BE2C (cell line): ENCODE measurements at places on chromosomes 5 and 9.

DNA sequence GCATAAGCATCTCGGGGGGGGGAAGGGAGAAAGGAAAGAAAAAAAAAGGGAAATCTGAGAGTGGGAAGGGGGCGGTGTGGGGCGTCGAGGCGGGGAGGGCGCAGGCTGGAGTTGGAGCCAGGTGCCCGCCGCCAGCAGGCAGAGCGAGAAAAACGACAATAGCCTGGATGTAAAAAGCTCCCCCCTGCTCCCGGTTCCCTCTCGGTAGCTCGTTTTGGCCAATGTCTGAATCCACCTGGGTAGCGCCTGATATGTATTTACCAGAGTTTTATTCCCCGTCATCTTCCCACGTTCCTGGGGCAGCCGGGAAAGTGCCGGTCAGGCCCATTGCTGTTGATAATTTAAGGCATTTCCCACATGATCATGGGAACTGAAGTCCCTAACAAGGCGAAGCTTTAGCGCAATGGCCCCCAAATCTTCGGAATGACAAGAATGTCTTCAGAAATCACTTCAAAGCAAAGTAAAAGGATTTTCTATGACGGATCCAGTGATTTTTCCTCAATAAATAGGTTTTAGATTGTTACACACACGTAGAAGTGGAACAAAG is 3.0 kb upstream of the OTP start:
- no peak for DNase-seq

- DNase-seq: no peak
Observed at GRCh38 chr9:6123416-6123815, 92.2 kb upstream of the IL33 start.

DNA sequence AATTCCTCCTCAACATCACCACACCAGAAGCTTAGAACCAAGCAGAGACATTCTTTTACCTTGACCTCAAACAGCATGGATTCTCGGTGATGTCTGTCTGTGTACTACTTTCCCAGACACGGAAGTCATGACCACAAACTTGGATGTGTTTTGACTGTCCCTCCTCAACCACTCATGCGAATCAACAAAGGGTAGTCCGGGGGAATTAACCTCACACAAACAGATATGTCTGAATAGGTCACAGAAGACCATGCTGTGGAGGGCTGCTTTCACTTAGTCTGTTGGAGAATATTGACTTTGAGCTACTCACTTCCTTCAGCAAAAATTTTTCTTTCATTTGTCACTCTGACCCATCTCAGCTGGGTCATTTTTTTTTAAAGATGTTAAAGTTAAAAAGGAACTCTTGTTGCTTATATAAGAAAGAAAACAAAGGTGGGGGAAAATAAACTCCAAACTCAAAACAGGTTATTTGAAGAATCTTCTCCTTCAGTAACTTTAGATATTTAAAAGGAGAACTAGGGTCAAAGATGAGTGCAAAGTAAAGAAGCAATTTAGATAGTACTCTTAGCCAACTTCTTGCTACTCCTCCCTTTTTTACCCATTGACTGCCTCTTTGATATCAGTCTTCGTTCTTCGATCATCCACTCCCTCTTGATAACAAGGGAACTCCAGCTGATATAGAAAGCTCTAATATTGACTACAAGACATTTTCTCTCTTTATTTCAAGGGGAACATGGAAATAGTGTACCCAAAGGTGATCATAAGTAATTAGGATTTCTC is 343.4 kb upstream of the CDH6 start:
- DNase-seq: no peak

- no peak for DNase-seq
Observed at GRCh38 chr9:106478312-106478711, 384.7 kb upstream of the ZNF462 start.

DNA sequence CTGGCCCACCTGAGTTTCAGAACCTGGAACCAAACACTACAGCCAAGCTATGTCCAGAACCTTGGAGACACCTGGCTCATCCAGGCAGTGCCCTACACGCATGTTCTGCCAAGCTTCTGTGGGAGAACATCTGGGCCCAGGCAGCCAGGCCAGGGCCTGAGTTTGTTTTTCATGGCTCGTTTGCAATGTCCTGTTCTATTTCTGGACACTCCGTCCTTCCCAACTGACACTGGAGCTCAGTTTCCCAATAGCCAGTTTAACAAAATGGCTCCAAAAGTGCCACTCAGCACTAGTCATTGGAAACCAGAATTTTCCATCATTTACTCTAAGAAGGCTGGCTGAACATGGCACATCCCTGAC is 38.6 kb downstream of the SH3RF2 start:
- DNase-seq: no peak

DNA sequence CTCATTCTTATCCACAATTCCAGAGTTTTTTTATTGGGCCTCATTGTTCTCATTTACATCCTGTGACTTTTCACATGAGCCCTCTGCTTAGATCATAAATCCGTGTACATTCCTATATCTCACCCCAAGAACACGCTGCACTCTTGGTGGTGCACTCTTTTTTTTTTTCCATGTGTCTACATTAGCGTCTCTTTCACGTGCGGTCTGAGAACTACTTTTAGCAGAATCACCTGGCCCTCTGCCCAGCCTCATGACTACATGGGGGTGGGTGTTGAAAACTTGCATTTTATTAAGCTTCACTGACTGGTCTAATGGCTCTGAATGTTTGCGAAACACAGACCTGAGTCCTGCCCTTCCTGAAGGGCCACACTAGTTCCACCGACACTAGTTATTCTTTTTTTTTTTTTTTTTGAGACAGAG is 18.6 kb downstream of the C9orf57 start:
- no peak for DNase-seq

DNA sequence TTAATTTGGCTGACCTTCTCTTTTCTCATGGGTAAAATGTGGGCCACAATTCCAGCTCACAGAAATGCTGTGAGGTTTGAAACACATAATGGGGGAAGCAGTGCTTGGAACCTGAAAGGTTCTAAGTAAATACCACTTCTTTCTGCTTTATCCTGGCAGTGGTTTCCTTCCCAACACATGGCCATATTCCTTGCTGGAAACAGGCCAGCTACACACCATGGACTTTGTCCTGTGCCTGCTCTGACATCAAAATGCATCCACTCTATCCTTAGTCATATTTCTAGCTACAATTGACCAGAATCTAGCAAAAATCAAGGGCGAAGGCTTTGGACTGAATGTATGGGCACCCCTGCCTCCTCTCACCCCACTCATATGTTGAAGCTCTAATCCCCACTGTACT is 93.1 kb upstream of the TRPC7 start:
- no peak for DNase-seq

DNA sequence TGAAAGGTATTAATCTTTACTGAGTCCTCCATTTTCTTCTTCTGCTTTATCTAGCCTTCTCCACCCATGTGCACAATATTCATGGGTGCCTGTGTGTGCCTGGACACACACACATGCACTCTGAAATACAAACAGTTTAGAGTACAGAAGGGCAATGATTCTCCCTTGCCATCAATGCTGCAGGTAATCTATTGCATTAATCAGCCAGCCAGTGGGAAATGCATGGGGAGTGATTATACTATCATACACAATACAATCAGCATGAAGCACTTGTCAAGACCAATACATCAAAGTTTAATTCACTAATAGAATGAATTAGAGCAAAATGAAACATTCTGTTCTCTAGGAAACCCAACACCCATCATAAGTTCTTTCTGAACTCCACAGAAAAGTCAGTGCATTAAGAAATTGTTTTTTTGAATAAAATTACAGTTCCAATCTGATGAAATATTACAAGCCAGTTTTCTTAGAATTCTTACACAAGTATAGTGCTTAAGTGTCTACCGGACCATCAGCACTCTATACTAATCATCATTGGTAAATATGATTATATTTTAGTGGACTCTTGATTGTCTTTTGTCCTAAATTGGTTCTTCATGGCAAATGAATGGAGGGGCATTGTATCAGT is 172.2 kb downstream of the ZSWIM6 start:
- DNase-seq: peak; percentile 65

- no peak for DNase-seq
Observed at GRCh38 chr5:179212870-179213269, 132.4 kb downstream of the ADAMTS2 start.

GRCh38 chr5:89399548-89399947 is 516.6 kb upstream of the MEF2C start:
- DNase-seq: no peak

DNA sequence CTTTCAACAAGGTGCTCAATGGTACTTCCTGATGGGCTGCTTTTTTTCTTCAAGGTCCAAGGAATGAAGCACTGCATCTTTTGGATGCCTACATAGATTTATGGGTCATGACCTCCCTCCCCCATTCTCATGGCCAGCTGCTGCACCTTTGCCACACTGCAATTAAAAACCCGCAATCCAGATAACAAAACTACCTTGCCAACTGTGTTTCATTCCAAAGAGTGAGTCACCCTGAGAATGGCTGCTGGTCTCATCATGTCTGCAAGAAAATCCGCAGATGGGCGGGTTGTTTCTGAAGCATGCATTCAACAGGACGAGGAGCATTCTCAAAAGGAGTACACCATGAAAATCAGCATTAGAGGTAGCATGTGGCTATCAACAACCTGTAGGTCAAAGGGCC is 139.8 kb downstream of the ELAVL2 start:
- DNase-seq: no peak
